ENCODE measurements at places on chromosomes 7 and 10. TPM values are rescaled to one million over a fixed set of nuclear protein-coding genes. Genes with fewer than 3 reads are reported as not detected.

ARHGAP22 gene
- polyA plus RNA-seq: 6.4 TPM

SORBS1 gene
- 1.1 TPM for polyA plus RNA-seq

SLC26A3 gene
- polyA plus RNA-seq: not detected

CTBP2 gene
- polyA plus RNA-seq: 49.3 TPM

TWIST1 gene
- 28.2 TPM for polyA plus RNA-seq

TLX1 gene
- not detected for polyA plus RNA-seq

- no peak for DNase-seq
Observed at GRCh38 chr10:118768041-118768919, 13.5 kb upstream of the CACUL1 start.

DNA sequence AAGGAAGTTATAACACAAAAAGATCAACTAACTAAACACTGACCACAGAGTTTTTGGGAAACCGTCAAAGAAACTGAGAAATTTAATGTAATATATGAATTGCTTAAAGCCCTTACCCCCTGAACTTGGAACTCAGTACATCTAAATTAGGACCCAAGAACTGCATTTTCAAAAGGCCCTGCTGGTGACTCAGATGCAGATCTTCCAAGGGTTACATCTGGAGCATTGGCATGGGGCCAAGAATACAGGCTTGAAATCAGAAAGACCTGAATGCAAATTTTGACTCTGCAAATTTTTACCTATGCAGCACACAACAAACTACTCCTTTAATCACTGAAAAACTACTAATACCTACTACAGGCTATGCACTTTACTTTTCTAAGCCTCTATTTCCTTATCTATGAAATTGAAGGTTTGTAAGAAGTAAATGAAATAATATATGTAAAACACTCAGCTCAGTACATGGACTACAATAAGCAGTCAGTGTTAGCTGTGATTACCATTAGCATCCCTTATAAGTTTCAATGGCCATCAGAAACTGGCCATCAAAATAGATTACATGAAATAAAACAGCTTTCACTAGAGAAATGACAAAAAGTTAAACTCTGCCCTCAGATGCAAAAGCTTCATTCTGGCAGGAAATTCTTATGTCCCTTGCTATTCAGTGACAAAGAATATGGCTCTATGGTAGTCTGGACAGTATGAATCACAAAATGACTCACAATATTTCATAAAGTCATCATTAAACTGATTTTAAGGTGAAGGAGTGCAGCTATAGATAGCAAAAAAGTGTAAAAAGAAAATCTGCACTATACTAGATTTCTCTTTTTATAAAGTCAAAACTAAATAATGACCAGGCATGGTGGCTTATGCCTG lies 43.6 kb downstream of the NSUN6 start:
- DNase-seq: no peak

DNA sequence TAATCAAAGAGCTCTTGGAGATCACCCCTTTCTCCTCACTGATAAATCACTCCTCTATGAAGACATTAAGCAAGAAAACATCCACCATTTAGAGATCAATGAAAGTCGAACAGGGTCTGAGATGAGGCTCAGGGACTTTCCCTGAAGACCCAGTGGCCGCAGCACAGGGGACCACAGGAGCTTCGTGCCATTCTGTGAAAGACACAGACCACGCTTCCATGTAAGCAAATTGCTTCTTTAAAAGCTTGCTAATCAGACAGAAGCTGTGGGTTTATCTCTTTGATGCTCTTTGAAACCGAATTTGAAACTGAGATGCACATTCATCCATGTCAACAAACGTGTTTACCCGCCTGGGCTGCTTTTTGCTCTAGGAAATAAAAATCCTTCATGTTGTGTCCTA lies 231.9 kb upstream of the PPP2R2D start:
- no peak for DNase-seq

- no peak for DNase-seq
Observed at GRCh38 chr7:100124301-100125230, 2.2 kb upstream of the MBLAC1 start.

DNA sequence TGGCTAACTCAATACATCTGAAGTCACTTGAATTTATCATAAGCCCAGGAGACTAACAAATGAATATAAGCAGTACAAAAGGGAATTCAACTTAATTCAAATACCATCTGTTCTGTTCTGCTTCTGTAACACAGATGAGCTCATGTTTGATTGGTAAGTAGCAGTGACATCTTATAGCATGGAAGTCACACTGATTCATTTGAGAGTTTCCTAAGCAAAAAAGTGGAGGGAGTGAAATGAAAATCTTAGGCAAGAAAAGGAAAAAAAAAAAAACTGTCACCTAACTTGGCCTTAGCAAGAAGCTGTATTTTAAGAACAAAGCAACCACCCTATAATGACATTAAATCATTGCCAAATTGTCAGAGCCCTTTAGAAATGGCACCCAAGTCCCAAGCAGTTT lies 49.5 kb downstream of the SMURF1 start:
- no peak for DNase-seq

DNA sequence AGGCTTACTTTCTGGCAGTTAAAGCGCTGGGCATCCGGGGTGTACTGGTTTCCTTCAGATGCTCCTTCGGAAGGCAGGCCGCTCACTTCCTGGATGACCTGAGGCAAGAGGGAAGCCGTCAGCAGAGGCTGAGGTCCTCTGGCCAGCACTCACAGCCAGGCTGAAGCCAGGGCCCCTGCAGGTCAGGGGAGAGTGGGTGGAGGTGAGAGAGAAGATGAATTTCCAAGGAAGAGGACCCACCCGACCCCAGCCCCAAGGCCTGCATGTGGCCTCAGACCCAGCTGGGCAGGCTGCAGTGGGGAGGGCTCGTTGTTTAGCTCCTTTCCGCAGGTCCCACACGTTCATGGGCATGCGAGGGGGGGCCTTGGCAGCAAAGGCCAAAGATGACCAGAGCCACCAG lies 71.3 kb downstream of the VWA2 start:
- no peak for DNase-seq

DNA sequence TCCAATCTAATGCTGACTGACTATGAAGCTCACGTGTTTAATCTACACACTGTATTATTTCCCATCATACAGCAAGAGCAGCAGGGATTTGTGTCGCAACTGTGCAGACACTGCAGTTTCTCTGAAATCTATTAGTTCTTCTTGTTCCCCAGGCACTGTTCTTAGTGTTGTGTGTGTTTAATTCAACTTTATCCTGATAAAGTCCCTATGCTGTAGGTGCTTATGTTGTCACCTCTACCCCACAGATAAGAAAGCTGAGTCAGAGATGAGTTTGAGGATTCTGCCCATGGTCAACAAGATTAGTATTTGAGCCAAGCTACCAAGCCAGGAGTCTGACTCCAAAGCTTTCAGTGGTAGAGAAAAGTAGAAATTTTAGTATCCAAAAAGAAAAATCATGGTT lies 22.5 kb upstream of the EPHB6 start:
- DNase-seq: no peak

DNA sequence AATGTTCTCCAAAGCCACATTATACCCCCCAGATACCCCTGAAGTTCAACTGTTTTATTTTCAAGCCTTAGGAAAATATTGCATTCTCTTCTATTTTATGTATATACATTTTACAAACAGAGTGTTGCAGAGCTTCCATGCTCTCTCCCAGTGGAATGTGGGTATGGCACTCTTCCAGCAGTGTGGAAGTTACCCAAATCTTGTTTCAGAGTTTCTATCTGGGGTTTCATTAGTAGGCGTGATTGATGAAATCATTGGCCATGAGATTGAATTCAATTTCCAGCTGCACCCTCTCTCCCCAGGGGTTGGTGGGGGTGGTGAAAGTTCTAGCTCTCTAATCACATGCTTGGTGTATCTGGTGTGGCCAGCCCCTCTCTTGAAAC lies 350.4 kb downstream of the RPS24 start:
- DNase-seq: no peak

GRCh38 chr10:92678206-92678605 lies 11.5 kb upstream of the HHEX start:
- no peak for DNase-seq

All from BJ (cell line).